ENCODE measurements at places on chromosomes 6 and 20.

DNA sequence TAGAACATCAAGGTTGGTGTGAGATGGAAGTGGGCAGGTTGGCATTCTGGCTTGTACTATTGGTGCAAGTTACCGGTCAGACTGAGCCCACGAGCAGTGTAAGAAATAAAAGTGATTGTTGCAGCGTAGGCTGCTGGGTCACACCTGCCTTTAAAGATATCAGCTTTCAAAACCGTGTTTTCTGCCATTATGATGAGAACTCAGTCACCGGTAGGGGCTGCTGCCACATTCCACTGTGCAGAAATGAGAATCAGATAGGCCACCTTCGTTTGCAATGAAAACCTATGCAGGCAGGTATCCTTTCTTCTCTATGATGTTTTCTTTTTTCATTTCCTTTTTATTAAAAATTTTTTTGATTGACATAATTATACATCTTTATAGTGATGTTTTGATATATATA is 168.5 kb downstream of the MYLK4 start:
- no peak for DNase-seq

GRCh38 chr6:14965424-14966075 is 280.3 kb upstream of the JARID2 start:
- no peak for DNase-seq

- DNase-seq: no peak
These were observed 12.8 kb downstream of the NPEPL1 start for GRCh38 chr20:58705208-58705926.

DNA sequence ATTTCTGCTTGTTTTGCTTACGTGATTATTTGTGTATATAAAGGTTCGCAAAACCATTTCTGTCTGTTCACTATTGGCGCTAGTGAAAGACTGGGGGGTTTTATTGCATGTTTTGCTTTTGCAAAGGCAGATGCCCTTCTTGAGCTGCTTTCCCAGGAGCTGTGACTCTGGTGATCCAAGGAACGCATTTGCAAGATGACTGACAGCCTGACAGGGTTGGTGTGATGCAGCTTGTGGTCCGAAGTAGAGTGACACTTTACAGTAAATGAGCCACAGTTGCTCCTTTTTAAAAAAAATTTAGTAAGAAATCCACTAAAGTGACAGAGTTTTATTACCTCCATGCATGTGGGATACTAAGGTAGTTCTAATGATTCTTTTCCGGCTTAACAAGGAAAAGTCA is 73.7 kb downstream of the TPD52L1 start:
- no peak for DNase-seq

DNA sequence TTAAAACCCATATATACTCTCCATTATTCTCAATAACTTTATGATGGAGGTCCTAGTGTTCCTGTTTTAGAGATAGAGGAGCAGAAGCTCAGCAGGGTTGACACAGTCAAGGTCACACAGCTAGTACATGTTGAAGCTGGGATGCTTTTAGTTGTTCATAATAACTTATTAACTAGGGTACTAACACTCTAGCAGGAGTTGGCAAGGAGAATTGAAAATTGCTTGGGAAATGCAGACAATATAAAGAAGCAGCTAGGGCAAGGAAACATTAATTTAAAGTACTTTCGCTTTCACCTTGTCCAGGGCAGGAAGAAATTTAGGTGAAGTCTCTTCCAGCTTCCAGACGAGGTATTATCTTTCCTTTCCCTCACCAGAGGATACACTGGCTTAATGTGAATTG is 133.7 kb downstream of the RCAN2 start:
- no peak for DNase-seq

DNA sequence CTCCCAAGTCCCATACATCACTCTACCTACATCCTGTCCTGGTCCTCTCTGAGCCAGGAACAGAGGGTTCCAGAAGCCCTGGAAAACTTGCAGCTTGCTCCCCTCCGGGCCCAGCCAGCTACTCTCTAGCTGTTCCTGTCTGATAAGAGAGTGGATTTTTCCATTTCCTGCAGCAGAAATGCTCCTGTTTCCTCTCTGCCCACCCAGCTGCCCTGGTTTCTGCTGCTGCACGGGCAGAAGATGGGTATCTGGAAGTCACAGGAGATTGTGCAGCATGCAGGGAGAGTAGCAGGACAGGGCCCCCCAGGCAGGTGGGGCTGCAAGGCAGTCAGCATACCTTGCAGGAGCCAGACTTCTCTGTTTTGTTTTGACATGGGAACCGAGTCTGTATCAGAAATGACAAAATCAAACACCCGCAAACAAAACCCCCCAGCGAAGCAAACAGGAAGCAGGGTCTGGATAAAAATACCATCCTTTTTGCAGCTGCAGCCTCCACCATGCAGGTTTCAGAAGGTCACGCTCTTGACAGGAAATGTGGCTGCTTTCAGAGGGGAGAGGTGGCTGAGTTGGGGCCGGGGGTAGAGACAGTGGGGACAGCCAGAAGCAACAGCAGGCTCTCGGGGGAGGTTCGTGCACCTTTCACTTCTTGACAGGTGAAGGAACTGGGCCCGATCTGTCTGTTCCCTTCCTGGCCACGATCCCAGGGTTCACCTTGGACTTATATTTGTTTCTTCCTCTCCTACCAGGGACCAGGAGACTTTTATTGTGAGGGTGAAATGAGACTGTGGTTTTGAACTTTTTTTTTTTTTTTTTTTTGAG is 50.8 kb upstream of the FAM83D start:
- DNase-seq: peak; percentile 93

DNA sequence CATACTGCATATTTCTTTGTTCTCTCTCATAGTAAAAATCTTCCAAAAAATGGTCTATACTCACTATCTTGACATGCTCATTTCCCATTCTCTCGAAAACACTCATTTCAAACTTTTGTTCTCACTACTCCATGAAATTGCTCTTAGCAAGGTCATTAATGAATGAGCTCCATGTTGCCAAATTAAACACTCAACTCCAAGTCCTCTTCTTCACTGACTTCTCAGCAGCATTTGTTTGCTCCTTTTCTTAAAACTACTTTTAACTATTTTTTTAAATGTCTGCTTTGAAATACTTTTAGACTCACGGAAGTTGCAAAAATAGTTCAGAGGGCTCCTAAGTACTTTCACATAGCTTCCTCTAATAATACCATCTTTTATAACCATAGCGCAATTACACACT is 274.0 kb upstream of the PREP start:
- DNase-seq: no peak

DNA sequence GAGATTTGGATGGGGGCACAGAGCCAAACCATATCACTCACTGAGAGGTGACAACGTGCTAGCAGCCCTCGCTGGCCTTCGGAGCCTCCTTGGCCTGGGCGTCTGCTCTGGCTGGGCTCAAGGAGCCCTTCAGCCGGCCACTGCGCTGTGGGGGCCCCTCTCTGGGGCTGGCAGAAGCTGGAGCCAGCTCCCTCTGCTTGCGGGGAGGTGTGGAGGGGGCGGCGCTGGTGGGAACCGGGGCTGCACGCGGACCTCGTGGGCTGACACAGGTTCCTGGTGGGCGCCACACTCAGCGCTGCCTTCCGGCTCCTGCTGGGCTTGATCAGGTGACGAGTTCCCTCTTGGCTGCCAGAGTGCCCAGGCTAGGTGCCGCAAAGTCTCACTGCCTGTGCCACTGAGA is 489.2 kb downstream of the PKHD1 start:
- no peak for DNase-seq

GRCh38 chr6:104396077-104396476 is 463.6 kb downstream of the HACE1 start:
- no peak for DNase-seq

DNA sequence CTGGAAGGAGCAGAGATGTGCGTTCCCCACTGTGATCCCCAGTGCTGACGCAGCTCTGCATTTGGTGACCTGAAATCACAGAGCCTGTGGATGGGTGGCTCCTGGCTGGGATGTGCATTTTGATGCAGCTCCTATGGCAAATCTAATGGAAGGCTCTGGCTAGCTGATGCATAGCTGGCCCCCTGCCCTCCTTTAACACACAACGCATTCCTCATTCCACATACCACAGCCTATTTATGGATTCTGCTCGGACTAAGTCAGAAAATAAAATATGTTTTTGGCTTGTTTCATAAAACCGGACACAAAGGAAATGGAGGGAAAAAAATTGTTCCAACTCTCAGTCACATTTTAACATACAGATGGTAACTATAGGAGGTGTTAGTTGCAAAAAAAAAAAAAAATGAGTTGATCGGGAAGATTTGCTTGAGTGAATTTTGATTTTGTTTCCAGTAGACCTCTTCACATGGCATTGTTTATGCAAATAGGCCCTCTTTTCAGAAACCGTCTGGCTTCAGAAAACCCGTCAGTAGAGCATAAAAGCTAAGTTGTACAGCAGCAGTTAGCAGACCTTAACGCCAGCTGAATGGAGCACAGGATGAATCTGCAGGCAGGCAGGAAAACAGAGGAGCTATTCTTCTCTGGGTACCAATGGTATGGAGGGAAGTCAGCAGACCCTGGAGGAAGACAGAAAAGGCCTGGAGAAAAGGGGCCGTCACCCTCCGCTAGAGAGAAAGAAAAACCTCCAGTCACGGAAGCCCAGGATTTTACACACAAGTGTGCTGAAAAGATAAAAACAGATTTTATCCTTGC is 215.4 kb downstream of the HDGFL1 start:
- no peak for DNase-seq

- DNase-seq: no peak
These were observed 124.9 kb downstream of the SOBP start for GRCh38 chr6:107614828-107615227.

DNA sequence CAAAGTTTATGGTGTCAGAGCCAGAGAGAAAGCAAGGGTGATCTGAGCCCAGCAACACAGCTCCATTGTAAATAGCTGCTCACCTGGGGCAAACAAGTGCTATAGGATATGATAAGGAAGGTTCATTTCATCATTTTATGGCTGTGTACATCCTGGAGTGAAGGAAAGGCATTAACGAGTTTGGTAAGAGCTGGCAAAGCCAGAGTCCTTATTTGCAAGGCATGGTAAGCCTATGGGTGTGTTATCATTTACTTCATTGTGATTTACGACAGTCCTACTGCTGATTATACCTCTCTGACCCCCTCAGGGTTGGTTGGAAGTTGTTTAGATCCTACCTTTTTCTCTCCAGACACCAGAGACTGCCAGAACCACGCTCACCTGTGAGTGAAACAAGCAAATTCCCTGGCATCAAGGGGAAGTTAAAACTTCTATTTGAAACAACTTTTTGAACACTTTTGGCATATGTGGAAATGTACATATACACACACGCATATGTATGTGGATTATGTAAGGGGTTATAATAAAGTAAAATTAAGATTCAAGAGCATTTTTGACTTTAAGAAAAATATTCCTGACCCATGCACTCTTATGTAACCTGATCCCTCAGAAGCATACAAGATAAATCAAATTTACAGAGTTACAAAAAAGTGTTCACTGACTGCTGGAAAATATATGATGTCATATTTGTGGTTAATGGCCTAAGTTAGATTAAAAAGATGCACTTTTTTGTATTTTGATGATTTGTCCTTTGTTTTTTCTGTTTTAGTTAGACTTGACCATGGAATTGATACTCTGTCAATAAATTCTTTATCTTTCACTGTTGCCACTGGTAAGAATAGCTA is 40.4 kb upstream of the EDN1 start:
- no peak for DNase-seq

DNA sequence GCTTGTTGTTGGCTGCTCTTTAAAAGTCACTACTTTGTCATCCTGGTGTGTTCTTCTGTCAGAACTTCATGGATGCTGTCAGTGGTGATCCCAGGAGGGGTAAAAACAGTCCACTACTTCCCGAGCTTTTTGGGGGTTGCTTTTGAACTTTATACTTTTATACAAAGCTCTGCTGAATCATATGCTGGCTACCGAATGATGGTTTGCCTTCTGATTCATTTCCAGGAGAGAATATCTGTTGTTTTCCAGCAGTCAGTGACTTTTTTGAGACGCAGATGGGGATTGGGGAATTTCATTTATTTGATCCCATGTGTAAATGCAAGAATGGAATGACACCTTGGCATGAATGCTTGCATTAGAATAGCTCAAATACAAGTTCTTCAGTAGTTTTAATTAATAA is 32.7 kb upstream of the COL10A1 start:
- no peak for DNase-seq

GRCh38 chr20:49862607-49863200 is 50.1 kb downstream of the SLC9A8 start:
- no peak for DNase-seq

DNA sequence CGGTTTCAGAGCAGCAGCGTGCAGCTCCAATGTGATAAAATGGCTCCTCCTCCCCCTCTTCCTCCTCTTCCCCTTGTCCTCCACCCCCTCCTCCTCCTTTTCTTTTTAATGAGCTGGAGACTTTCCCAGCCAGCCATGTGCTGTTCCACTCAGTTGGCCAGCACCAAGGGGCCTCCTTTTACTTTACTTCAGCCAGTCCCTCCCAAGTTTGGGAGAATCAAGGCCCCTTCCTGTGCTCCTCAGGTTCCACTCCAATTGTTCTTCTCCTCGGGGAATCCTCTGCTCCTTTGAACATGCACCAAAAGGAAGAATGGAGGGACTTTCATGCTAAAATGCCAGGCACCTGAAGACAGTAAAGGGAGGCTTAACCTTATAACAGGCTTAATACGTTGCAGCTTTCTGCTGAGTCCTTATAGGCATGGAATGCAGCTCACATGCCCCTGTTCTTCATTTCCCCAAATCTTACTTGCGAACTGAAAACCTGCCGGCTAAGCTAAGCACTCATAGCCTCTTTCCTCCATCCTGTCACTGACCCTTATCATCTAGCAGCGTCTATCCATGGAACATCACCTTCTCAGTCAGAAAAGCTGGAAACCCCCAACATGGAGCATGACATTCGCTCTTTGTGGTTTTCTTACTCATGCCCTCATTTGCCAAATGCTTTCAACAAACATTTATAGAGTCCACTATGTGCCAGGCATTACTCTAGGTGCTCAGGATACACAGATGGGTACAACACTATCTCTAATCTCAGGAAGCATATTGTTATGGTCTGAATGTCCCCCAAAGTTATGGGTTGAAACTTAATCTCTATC is 170.6 kb downstream of the PHACTR1 start:
- no peak for DNase-seq

DNA sequence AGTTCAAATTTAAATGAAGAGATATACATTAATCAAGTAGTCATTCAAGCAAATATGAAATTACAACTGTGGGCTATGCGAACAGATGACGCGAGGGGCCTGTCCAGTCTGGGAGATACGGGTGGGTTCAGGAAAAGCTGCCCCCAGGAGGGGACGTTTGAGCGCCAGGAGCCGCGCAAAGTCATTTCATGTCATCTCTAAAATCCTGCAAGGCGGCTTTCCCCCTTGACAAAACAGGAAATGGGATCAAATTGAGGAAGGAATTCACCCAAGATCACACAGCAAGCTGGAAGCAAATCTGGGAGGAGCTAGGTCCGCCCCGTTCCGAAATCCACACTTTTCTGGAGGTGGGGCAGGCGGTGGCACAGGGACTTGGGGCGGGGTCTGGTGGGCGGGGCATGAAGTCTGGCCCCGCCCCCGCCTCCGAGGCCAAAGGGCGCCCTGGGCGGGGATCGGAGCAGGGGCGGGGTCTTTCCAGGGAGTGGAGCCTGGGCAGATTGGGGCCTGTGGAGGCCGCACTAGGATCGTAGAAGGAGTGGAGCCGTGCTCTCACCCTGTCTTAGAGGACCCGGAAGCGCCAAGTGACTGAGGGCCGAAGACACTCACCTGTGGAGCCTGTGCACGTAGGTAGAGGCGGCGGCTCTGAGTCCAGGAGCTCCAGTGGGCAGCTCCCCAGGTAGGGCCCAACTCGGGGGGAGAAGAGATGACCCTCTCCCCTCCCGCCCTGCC is at the start of gene LPIN3:
Gene LPIN3 (plus strand): TSS at position 495 of the 729 bp plus-strand sequence. CDS start 4,983 bp downstream, outside the sequence.
- peak; percentile 29 for DNase-seq

Measured in naive B cell (primary cell).